ENCODE measurements at places on chromosomes 4 and X.

DNA sequence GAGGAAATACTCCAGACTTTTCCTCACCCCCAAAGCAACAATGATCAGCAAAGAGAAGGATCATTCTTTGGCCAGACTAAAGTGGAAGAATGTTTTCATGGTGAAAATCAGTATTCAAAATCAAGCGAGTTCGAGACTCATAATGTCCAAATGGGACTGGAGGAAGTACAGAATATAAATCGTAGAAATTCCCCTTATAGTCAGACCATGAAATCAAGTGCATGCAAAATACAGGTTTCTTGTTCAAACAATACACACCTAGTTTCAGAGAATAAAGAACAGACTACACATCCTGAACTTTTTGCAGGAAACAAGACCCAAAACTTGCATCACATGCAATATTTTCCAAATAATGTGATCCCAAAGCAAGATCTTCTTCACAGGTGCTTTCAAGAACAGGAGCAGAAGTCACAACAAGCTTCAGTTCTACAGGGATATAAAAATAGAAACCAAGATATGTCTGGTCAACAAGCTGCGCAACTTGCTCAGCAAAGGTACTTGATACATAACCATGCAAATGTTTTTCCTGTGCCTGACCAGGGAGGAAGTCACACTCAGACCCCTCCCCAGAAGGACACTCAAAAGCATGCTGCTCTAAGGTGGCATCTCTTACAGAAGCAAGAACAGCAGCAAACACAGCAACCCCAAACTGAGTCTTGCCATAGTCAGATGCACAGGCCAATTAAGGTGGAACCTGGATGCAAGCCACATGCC lies 89.7 kb downstream of the TET2 start:
- DNase-seq, result no peak

- DNase-seq, result no peak
These were observed 746 bp downstream of the REST start for GRCh38 chr4:56908206-56909085.

DNA sequence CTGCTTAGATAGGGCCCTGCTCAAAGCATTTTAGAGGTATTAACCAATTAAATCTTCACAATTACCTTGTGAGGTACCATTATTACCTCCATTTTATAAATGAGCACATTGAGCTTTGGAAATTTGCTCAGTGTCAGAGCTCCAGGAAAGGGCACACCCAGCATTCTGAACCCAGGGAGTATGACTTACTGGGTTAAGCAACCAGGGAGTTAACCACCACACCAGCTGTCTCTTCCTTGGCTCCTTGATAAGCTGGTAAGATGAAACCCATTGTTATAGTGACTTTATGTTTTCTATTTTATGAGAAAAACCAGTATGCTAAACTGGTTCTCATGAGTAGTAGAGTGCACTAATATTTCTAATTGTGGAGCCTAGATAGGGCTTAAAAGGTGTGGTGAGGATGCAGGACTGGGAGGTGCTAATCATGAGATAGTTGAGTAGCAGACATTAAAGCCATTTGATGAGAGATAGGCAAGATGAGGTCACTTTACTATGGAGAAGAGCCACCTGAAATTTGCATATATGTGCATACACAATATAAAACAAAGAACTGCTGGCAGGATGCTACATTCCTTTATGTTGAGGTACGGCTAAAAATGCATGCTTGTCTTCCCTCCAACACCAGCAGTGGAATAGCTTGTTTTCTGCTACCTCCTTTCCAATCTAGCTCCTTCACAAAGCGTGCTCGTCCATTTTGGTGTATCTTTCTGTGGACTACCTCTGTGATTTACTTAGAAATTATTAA lies 556.1 kb downstream of the SPRY1 start:
- no peak for DNase-seq

GRCh38 chr4:125728568-125728967 lies 413.8 kb downstream of the FAT4 start:
- no peak for DNase-seq

DNA sequence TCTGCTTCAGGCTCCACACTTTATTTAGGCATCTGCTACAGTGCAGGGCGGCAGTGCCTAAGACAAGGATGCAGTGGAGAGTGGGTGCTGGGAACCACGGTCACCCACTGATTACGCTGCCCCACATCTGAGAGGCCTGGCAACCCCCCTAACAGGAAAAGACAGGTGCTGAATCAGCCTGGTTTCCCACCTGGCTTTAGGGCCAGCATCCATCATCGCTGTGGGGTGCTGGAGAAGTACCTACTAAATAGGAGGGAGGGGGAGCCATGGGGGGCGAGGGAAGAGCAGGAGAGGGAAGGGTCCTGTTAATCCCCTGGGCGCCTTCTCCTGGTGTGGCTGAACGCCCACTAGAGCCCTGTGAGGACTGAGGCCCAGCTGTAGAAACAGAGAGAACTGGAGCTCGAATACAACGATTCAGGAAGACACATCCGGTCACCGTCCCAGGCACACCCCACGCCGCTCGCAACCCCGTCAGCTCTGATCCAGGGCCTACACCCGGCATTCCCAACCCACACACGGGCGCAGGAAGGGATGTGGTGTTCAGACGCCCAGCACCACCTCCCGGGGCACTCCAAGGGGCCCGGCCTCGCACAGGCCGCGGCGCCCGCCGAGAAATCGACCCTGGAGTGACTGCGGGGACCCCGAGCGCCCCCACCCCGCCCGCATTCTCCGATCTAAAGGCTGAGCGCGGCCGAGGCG lies 554 bp downstream of the DCTD start:
- peak; percentile 27 for DNase-seq

DNA sequence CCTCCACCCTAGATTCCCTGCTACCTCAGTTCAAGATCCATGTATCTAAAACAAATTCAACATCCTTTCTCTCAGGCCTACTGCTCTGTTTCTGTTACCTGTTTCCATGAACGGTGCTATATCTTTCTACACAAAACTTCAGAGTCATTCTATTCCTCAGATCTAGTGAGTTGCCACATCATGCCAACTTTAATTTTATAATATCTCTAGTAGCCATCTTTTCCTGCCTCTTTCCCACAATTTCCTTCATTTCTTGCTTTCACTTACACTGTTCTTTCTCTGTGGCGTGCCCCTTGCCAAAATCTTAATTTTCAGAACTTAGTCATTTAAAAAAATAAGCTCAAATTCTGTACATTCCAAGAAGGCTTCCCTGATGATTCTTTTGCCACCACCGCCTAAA lies 15.2 kb downstream of the GUCY1A1 start:
- no peak for DNase-seq

DNA sequence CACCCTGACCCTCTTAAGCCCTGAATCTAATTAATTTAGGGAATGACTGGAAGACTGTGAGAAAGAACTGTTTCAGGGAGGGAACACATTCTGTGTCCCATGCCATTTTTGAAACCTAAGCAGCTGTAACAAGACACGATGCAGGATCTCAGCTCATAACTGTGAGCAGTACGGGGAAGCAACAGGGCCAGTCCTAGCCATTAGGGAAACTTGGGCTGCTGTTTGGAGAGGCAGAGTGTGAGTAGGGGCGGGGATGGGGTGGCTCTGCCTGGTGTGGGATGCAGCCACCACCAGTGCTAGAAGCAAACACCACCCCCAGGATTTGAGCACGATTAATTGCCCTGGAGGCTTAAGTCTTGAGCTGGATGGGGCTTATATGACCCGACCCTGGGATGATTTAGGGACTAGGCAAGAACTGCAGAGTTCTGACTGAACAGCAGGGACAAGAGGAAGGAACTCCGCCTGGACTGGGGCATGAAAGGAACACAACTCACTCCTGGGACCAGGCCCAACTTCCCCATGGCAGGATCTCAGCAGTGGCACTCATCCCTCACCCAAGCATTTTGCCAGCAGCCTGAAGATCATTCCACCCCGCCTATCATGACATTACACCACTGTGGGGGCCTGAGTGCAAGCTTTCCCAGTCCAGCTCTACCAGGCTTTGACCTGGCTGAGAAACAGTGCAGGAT lies 43.1 kb downstream of the ATRX start:
- no peak for DNase-seq

GRCh38 chr4:174423257-174423944 lies 98.9 kb downstream of the HPGD start:
- DNase-seq, result no peak

- DNase-seq, result no peak
These were observed 90.9 kb upstream of the FAT1 start for GRCh38 chr4:186814535-186815070.

- no peak for DNase-seq
These were observed 239.0 kb downstream of the PDGFC start for GRCh38 chr4:156732634-156733033.

DNA sequence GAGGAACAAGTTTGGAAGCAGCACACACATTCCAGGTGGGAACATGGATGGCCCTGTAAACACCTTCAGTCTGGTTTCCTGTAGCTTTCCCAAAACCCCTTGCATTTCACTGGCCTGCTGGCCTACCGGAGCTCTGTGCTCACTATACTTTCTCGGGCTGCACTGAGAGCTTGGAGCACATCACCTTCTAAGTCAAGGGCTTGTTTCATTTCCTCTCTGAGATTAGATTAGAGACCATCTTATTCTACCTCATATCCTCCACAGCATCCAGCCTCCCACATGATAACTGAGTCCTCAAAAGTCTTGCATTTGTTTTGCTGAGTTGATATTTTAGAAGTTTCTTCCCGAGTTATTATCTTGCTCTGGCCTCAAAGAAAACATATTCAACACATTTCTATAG lies 147.7 kb downstream of the RASL11B start:
- no peak for DNase-seq

DNA sequence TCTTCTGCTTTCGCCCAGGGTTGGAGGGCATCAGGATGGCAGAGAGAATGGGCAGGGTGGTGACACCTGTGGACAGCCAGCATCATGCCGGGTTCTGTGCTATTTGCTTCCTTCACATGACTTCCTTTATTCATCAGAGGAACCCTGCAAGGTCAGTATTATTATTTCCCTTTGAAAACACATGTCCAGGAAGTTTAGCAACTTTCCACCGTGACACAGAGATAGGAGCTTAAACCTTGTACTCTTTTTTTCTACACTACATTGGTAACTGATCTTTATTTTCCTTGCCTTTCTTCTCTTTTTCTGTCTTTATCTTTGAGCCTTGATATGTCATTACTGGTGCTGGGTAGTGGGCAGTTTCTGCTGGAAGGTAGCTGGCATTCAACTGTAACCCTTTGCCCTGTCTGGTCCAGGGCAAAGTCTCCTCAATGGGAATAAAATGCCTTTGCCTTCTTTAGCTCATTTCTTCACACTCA lies 5.0 kb upstream of the MGST2 start:
- DNase-seq, result no peak

DNA sequence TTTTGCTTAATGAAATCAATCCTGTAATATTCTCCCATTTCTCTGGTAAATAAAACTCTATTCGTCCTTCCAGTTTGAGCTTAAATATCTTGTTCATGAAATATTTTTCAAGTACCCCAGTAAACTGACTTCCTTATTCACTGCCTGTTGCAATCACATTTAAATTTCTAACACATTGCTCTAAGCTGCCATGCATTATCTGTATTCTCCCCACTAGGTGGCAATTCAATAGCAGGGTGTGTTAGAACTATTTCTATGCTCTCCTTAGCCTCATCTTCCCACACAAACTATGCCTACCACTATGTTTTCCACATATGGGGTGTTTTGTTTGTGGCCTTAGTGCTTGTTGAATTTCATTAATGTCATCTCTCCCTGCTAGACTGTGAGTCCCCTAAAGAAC lies 377.1 kb upstream of the HS3ST1 start:
- no peak for DNase-seq

DNA sequence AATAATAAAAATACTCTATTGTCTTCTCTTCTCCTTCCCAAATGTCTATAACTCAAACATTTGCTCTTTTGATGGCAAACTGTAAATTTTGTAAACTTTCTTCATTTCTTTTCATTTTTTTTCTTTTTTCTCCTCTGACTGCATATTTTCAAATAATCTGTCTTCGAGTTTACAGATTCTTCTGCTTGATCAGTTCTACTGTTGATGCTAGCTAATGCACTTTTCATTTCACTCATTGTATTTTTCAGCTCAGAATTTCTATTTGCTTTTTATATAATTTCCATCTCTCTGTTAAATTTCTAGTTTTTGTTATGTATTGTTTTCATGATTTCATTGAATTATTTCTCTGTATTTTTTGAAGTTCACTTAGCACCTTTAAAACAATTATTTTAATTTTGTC lies 646.8 kb upstream of the INTU start:
- no peak for DNase-seq

DNA sequence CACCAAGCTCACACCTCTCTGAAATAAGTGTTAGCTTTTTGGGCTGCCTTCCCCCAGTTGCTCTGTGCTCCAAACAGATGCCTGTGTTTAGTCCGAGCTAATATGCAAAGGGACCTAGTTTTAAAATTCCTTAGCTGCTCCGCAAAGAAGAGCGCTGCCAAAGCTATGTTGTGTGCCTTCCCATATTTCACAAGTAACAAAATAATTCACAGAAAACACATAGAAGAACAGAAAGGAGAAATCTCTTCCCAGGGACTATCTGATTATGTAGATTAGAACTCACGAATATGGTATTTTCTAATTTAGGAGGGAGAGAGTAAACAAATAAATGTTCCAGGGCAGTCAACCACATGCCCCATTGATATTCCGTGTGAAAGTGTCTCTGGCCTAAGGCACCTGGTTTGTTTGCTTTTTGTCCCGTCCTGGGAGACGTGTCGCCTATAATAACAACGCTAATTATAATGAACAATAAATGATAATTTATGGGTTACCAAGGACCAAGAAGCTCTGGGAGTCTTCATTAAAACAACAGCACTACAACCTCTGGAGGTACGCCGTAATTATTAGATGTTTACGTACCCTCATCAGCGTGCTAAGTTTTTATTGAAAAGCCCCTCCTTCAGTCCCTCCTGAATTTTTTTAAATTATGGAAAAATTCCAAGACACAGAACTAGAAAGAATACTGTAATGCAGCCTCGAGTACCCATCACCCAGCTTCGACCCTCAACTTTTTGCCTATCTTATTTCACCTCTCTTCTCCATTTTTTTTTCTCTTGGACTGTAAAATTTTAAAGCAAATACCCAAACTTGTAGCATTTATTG lies 1.2 kb upstream of the CCNG2 start:
- DNase-seq, result peak; percentile 28

- no peak for DNase-seq
These were observed 120.4 kb downstream of the ARAP2 start for GRCh38 chr4:36123906-36124305.

GRCh38 chr4:74873545-74874301 lies 59.2 kb upstream of the PARM1 start:
- peak; percentile 76 for DNase-seq

DNA sequence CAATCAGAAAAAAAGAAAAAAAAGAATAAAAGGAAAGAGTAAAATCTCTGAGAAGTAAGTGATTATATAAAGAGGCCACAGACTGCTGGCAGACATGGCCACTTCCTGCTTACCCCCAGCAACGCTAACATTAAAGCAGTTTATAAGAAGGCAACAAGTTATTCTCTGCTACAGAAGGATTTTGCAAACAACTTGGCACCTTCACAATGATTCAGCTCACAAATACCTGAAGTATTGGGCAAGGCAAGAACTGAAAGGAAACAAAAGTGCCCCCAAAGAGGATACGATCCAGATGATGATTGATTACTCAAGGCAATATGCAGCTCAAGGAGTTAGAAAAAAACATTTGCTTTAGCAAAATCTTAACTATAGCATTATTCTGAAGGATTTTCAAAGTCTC lies 718.8 kb downstream of the KLHL13 start:
- no peak for DNase-seq

- DNase-seq, result no peak
These were observed 72.6 kb downstream of the EPHA5 start for GRCh38 chr4:65597697-65598096.

Data from NCI-H1417 treated with DMSO at 0.1 percent for 48 hours (cell line).